ENCODE measurements at places on chromosomes 4 and X.

DNA sequence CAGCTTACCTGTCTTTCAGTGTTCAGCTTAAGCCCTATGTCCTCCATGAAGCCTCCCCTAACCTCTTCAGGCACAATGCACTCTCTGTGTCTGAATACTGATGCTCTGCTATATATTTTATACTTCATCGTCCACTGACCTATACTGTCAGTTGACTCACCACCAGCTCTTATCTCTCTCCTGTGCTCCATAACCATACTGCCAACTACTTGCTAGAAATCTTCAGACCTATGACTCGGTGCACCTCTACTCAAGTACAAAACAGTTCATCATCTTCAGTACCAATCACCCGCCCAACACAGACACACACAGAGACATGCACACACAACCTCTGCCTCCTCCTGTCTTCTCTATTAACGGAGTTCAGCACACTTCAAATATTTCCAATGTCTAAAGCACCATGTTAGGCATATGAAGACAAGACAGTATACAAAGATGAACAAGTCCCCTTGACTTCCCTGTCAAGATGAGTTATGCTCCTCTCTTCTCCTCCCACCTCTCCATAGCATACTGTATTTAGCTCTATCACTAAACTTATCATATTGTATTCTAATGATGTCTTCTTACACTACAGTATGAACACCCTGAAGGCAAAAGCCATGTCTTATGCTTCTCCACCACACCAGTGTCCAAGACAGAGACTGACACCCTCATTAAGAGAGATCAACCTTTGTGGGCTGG lies 42.5 kb downstream of the ARHGEF6 start:
- no peaks in the 10 kb centered on the region for H3K36me3 ChIP-seq
- DNase-seq: no peak
- H3K4me1 ChIP-seq: no peaks in the 10 kb centered on the region
- no peak overlapping the region for H3K27ac ChIP-seq

GRCh38 chr4:187664011-187664410 lies 331.6 kb upstream of the ZFP42 start:
- no peak overlapping the region for H3K27ac ChIP-seq
- no peaks in the 10 kb centered on the region for H3K27me3 ChIP-seq
- no peak for DNase-seq
- no peak overlapping the region for H3K4me3 ChIP-seq
- H3K4me1 ChIP-seq: no peaks in the 10 kb centered on the region

DNA sequence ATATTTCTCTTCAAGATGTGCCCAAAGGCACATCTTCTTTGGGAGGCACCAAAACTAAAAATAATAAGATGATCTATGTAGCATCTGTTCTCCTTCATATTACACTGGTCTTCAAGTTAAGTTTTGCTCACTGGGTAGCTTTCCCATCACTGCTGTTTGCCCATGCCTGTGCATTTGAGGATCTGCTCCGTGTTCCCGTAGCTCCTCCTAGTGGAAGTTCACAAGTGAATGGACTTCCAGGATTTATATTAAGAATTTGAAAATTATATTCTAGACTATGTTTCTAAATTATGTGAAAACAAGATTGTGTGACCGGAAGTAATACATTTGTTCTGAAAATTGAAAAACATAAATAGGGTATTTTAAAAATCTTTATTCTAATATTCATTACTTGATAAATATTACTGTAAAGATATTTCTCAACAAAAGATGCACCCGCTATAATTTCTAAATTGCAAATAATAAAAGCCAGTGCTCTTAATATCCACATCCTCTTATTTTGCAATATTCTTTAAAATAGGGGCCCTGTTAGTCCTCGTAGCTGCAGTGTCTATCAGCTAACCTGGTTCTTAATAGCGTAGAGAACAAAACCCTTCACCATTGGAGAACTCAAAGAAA lies 147.7 kb downstream of the RBM46 start:
- H3K36me3 ChIP-seq: no peaks in the 10 kb centered on the region
- H3K27ac ChIP-seq: no peak overlapping the region
- H3K4me3 ChIP-seq: no peak overlapping the region
- no peaks in the 10 kb centered on the region for H3K4me1 ChIP-seq
- no peaks in the 10 kb centered on the region for H3K27me3 ChIP-seq
- DNase-seq: no peak

- no peaks in the 10 kb centered on the region for H3K4me1 ChIP-seq
- H3K27me3 ChIP-seq: no peaks in the 10 kb centered on the region
- no peak for DNase-seq
- H3K27ac ChIP-seq: no peak overlapping the region
Observed at GRCh38 chr4:100428051-100428450, 89.8 kb downstream of the EMCN start.
